ENCODE measurements at places on chromosomes 6 and 20.

GRCh38 chr6:144292372-144292771, 7.2 kb downstream of the UTRN start:
- no peak for DNase-seq
- no peak overlapping the region for H3K4me3 ChIP-seq
- H3K4me1 ChIP-seq, result no peaks in the 10 kb centered on the region
- H3K36me3 ChIP-seq, result no peaks in the 10 kb centered on the region

DNA sequence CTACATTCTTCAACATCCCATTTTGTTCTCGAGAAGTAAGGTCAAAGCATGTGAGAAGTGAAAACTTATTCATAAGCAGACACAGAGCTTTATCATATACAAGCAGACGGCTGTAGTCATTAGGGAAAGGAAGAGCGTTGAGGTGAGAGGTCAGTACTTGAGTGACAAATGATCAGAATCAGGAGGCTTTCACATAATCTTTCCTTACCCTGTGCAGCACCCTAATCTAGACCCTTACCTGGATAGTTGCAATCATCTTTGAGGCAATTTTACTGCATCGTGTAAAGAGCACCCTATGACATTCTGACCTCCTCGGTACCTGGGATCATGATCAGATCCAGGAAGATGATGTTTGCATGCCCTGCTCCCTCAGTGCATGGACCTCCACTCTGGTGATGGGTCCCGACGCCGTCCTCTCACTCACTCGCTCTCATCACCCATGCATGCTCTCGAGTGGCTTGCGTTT, 62.7 kb downstream of the RNF182 start:
- H3K36me3 ChIP-seq, result no peaks in the 10 kb centered on the region
- no peak overlapping the region for H3K4me3 ChIP-seq
- H3K27ac ChIP-seq, result no peak overlapping the region
- H3K27me3 ChIP-seq, result no peaks in the 10 kb centered on the region
- DNase-seq, result no peak

- H3K36me3 ChIP-seq, result peaks cover 4% of the 10 kb centered on the region
- no peak for DNase-seq
- H3K27me3 ChIP-seq, result peaks cover 6% of the 10 kb centered on the region
- no peak overlapping the region for H3K27ac ChIP-seq
Observed at GRCh38 chr6:160135907-160136655, 14.5 kb downstream of the SLC22A1 start.

DNA sequence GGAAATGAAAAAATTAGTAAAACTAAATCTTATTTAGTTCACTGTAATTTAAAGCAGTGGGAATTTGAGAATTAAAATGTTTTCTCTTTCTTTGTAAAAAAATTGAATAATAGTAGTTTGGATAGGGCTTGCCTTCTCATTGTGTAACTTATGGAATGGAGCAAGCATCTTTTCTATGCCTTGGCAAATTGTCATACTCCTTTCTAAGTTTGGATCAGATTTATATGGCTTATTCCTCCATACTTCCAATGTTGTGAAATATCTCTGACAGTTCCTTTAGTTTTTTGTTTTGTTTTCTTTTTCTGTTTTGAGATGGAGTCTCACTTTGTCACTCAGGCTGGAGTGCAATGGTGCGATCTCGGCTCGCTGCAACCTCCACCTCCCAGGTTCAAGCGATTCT, 176.4 kb downstream of the SAMD5 start:
- no peak overlapping the region for H3K4me3 ChIP-seq
- no peak for DNase-seq
- no peaks in the 10 kb centered on the region for H3K4me1 ChIP-seq
- no peak overlapping the region for H3K27ac ChIP-seq
- H3K27me3 ChIP-seq, result no peaks in the 10 kb centered on the region
- no peaks in the 10 kb centered on the region for H3K36me3 ChIP-seq

- no peaks in the 10 kb centered on the region for H3K4me1 ChIP-seq
- no peak overlapping the region for H3K4me3 ChIP-seq
- no peak overlapping the region for H3K27ac ChIP-seq
- no peak for DNase-seq
Observed at GRCh38 chr20:44396369-44397130, 41.1 kb downstream of the HNF4A start.

- no peak overlapping the region for H3K27ac ChIP-seq
- no peak overlapping the region for H3K4me3 ChIP-seq
- H3K27me3 ChIP-seq, result peaks cover 8% of the 10 kb centered on the region
- no peak for DNase-seq
- H3K36me3 ChIP-seq, result no peaks in the 10 kb centered on the region
- no peaks in the 10 kb centered on the region for H3K4me1 ChIP-seq
Observed at GRCh38 chr6:35191889-35192288, 21.9 kb upstream of the SCUBE3 start.

- H3K27ac ChIP-seq, result no peak overlapping the region
- H3K36me3 ChIP-seq, result no peaks in the 10 kb centered on the region
- H3K4me1 ChIP-seq, result no peaks in the 10 kb centered on the region
- no peak for DNase-seq
- peaks cover 2% of the 10 kb centered on the region for H3K27me3 ChIP-seq
Observed at GRCh38 chr6:90820436-90820835, 233.6 kb upstream of the MAP3K7 start.

DNA sequence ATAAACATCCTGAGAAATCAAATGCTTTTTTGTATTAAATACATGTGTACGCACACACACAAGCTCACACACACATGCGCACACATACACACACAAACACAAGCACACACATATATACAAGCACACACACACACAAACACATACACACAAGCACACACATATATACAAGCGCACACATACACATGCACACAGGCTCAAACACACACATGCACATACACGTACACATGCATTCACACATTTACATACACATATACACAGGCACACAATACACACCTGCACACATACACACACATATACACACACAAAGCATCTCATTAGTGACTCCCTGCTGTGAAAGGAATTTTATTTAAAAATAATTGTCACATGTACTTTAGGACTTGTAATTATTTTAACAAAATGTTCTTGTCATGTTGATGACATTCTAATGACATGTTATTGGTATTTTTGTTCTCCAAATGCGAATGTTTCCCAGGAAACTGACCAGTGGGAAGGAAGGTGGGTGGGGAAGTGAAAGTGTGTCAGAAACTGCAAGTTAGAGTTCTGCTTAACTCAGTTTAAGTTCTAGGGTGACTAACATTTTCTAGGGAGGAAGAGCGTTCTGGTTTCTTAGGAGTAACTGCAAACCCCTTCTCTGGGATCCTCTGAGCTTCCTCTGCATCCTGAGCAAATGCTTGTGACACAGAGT, 113.9 kb upstream of the ZNF217 start:
- H3K27me3 ChIP-seq, result no peaks in the 10 kb centered on the region
- no peaks in the 10 kb centered on the region for H3K36me3 ChIP-seq
- peaks cover 5% of the 10 kb centered on the region for H3K4me1 ChIP-seq
- no peak overlapping the region for H3K27ac ChIP-seq

Data from glutamatergic neuron (in vitro differentiated cells).